ENCODE measurements at places on chromosomes 3 and 15. TPM values are rescaled to one million over a fixed set of nuclear protein-coding genes. Genes with fewer than 3 reads are reported as not detected.

DNA sequence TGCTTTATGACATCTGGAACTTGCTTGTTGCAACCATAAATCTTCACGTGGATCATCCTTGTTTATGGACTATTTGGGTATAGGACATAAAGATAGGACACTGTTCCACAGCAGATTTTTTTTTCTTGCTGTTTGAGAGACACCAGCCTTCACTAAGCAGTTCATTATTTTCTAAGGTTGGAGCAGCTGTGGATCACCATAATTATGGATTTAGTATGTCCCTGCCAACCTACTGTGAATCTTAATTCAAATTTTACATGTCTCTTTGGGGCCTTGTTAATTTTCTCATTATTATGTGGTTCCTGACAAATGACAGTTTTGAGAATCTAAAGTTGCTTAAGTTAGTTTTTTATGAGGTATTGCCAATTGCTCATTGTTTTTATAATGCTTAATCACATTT, 161.2 kb downstream of the B3GALNT1 start:
- DNase-seq = no peak

The IQCF5 gene
- not detected for total RNA-seq

GRCh38 chr15:50018491-50018890, 100.5 kb downstream of the ATP8B4 start:
- DNase-seq = no peak

The MYZAP gene
- 55.6 TPM for total RNA-seq

All from sigmoid colon (tissue), 7 donors.